Ecto neural progenitor cell (in vitro differentiated cells): ENCODE measurements at places on chromosomes 11 and 22.
A peak's percentile ranks its signal among the peaks of the same experiment; 100 is the strongest.

DNA sequence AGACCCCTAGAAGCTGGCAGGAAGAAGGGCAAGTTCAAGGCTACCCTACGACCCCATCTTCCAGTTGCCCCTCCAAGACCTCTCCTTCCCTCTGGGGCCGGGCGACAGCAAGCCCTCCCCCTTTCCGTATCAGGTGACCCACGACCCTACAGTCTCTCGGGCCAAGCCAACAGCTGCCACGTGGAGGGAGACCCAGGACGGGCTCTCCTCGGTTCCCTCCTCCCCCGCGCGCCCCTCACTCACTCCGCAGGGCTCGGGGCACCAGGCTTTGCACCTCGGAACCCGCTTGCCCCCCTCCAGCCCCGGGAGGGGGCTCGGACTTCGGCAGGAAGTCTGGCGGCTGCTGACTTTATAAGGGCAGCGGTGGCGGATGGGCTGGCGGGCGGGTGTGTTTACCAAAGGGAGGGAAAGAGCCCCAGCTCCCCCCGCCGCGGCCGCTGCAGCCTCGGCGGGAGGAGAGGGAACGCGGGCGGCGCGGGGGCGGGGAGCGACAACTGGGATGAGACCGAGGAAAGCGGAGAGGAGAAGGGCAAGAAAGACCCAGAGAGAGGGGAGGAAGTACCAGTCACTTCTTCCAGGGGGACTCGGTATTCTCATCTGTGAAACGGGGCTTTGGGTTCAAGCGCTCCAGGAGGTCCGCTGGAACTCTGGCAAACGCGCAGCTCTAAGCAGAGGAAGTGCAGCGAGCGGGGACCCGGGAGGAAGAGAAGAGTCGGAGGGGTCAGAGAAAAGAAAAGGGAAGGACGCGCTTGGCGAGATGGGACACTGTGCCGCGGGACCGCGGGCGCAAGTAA is 767 bp downstream of the SLC43A1 start:
- peak; percentile 59 for DNase-seq

DNA sequence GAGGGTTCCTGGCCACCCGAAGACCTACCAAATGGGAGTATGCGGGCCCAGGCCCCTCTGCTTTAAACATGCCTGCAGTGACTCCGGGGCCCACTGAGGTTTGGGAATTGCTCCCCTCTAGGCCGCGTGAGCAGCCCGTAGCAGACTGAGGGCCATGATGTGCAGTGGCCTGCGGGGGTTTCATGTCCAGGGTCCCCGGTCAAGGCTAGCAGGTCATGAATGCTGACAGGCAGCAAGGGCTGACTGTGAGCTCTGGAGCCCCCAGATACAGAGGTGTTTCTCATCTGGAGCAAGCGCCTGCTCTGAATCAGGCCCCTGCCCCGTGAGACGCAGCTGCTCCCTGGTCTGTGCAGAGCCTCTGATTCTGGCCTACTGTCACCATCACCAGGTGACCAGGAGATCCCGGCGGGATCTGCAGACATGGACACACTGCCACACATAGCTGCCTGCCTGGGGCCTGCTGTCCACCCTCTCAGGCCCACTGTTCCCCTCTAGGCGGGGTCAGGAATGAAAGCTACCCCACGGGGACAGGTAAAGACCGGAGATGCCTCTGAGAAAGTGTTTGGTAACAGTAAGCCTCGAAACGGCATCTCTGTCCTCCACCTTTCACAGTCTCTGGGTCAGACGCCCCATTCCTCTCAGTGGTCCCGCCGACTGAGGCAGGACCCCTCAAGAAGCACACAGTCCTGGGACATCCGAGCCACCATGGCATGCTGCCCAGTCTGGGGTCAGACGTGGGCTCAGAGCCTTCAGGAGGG is 73.3 kb downstream of the PARVB start:
- no peak for DNase-seq

DNA sequence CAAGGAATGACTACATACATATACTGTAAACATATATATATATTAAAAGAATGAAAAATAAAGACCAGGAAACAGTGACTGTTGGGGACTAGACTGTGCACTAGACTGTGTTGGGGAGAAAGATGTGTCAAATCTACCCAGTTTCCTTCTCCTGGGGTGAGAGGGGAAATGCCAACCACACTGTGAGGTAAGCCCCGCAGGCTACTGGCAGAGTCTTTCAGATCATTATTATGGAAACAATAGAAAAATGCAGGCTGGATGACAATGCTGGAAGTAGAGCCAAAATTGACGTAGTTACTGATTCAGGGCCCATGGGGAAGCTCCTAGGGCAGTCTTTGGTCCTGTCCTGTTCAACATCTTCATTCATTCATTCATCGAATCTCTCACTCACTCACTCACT is 101.4 kb downstream of the C11orf58 start:
- no peak for DNase-seq

- DNase-seq = no peak
Measured at GRCh38 chr11:106281455-106282173, 204.2 kb downstream of the AASDHPPT start.

DNA sequence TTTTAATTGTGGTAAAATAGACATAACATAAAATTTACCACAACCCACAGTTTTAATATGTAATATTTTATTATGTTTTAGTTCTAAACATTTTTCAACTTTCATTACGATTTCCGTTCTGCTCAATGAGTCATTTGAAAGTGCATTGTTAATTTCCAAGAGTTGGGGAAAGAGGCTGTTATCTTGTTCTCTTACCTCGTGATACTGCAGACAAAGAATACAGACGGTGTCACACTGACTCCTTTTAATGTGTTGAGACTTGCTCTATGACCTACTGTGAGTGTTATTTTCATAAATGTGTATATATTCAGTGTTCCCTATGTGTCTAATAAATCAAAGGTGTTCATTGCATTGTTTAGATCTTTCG is 10.8 kb upstream of the RAC2 start:
- DNase-seq = no peak

DNA sequence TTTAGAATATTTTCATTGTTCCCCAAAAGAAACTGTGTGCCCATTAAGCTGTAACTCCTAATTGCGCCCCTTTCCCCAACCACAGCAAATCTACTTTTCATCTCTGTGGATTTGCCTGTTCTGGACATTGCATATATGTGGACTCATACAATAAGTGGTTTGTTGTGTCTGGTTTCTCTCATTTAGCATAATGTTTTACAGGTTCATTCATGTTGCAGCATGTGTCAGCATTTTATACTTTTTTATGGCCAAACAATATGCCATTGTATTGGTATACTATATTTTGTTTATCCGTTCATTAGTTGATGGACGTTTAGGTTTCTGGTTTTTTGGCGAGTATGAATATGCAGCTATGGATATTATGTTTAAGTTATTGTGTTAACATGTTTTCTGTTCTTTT is 23.8 kb downstream of the NUCB2 start:
- DNase-seq = no peak

DNA sequence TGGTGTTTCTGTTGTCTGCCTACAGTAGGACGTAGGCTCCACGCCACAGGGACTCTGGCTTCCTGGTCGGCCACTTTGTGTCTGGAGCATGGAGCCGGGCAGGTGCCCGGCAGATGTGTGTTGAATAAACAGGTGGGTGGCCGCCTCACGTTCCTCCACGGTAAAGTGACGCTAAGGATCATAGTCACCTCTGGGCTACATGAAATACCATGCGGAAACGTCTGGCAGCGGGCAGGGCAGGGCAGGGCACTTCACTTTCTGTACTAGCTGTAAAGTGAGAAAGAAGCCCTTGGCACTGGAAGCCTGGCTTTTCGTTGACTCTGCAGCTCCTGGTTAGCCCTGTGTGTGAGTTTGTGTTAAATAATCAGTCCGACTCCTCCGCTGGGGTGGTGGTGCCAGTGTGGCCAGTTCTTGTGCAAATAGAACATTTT is 52.4 kb downstream of the MCM5 start:
- no peak for DNase-seq

DNA sequence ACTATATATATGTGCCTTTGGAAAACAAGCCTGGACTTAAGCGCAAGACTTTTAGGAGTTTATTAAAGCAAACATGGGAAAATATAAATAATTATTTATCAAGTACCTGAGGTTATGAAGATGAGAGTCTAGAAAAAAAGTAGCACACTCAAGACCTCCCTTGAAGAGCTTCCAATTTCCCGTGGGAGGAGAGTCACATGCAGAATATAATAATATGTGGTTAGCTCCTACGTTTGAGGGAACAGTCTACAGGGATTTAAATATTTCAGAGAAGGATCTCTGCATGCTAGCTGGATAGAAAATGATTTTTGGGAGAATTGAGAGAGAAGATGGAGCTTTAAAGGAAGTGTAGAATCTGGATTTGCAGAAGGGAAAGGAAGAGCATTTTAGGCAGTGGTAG is 183.8 kb downstream of the SWAP70 start:
- DNase-seq = no peak

DNA sequence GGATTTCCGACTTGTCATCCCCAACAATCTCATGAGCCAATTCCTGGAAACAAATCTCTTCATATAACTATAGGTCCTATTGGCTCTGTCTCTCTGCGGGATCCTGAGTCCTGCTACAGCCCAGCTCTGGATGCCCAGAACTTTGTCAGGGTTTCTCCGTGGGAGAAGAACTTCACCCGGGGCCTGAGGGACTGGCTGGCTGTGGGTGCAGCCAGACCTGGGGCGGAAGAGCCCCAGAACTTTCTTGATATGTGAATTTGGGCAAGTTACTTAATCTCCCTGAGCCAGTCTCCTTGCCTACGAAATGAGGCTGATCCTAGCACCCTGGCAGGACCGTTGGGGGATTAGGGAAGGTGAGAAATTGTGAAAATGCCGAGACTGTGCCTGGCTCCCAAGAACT is 6.6 kb upstream of the TRIM29 start:
- peak; percentile 35 for DNase-seq

GRCh38 chr22:24054356-24054755 is 43.3 kb downstream of the CABIN1 start:
- DNase-seq = no peak

- no peak for DNase-seq
Measured at GRCh38 chr11:78656327-78656726, 81.7 kb upstream of the NARS2 start.

DNA sequence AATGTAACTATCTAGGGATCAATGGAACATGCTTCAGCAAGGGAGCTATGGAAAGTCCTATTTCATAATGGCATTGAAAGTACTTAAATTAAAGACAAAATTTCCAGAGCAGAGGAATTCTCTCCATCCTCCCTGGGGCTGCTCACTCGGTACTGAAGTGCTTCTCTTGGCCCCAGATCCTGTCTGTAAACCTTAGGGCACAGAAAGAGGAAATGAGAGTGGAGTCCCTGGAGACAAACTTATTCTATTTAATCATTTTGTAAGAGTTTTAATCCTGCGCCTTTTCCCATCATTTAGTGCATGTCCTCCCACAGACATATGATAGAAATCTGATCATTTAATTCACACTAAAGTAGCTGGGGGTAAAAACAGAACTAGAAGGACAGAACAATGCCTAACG is 20.9 kb upstream of the PAMR1 start:
- DNase-seq = no peak

DNA sequence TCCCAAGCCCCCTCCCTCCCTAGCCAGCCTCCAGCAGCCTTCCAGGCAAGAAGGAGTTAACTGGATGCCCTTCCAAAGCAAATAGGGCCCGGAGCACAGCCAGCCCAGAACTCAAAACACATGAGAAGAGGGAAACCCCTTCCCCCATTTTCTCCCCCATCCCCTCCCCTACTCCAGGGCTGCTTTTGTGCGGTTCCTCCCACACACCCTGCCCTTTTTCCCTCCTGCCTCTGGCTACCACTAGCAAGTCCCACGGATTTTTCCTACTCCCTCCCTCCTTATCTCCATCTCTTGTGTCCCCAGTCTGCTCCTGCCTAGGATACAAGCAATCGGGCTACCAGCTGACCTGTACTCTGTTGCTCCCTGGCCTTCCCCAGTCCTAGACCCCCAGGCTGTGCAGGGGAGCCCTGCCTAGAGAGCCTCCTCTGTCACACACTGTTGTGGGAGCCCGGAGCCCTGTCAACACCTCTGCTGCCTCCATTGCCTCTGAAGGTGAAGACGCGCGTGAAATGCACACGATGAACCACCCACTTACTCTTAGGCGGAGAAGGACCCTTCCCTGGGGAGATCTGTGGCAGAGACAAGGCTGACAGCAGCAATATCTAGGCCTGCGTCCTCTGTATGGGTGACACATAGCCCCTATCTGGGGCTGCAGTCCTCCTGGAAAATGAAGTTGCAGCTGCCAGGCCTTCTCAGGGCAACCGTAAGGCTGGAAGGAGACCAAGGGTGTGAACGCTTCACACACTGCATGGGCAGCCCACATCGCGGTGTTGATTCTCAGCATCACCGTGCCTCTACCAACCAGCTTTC is 282.8 kb downstream of the MN1 start:
- no peak for DNase-seq

GRCh38 chr11:120180551-120181232 is 30.1 kb upstream of the OAF start:
- peak; percentile 67 for DNase-seq

GRCh38 chr11:112498701-112499100 is 238.0 kb upstream of the PLET1 start:
- DNase-seq = no peak

DNA sequence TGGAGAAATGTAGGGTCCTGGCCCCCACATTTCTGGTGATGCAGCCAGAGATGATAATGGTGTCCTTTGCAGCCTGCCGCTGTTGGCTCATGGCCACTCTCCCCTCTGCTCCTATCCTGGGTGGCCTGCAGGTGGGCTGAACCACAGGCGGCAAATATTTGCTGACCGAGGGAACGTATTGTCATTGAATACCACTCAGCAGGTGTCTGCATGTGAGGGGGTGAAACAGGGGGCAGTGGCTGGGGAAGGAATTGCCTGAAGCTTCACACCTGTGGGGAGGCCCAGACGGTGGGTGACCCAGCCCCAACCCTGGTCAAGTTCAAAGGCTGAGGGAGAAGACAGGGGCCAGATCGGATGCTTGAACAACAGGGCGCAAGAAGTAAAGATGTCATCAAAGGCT is 73.3 kb upstream of the WNT11 start:
- no peak for DNase-seq

- no peak for DNase-seq
Measured at GRCh38 chr22:42856179-42856864, 751 bp downstream of the ARFGAP3 start.

GRCh38 chr11:36039471-36039870 is 95.6 kb downstream of the LDLRAD3 start:
- no peak for DNase-seq

- DNase-seq = no peak
Measured at GRCh38 chr11:112103446-112103845, 16.8 kb downstream of the SDHD start.

GRCh38 chr11:114159320-114159719 is 99.8 kb downstream of the ZBTB16 start:
- no peak for DNase-seq

- no peak for DNase-seq
Measured at GRCh38 chr22:36772451-36772850, 3.5 kb downstream of the IFT27 start.

- DNase-seq = no peak
Measured at GRCh38 chr11:20489948-20490347, 102.4 kb downstream of the PRMT3 start.
